Motor neuron (in vitro differentiated cells): ENCODE measurements at places on chromosomes 4 and X. TPM values are rescaled to one million over a fixed set of nuclear protein-coding genes. Genes with fewer than 3 reads are reported as not detected.
A peak's percentile ranks its signal among the peaks of the same experiment; 100 is the strongest.

DNA sequence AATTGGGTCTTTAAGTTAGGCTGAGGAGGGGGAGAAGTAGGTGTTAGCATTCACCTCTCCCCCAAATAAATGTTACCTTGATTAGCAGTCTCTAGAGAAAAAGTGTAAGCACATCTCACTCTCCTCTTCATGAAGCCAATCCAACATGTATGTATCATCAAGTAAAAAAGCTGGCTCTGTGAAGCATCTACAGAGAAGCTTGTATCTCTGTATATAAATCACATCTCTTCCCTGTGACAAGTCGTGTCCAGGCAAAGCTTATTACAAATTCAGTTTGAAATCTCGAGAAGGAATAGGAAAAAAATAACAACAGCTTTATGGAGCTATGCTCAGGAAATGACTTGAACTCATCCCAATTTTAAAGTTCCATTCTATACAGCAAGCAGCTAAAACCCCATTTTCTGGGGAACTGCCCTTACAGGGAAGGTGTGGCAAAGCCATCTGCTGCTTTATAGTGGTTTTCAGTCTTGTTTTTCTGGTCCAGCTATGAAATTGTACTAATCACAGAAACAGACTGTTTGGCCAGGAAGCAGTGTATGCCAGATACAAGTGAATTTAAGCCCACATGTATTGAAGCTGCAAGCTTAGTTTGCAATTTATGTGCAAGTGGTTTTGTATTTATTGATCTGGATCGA, 313.3 kb upstream of the NOCT start:
- ATAC-seq, result peak; percentile 57

DNA sequence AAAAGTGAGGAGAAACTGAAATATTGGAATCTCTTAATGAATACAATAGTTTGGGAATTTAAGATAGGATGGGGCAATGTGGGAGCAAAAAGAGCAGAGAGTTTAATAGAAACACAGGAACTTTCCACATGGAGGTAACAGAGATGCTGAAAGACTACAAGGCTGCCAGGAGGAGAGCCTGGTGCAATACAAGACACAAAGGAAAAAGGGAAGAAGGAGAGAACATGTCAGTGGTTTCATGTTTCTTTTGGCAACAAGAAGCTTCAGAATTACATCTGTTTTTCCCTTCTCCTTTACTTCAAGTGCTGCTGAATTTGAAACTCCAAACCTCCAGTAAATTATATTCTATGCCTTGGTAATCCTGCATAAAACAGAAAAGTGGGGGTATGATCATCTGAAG, 474.3 kb downstream of the FAT4 start:
- no peak for ATAC-seq

- no peak for ATAC-seq
These were observed 1716.3 kb downstream of the C4orf33 start for GRCh38 chr4:130812117-130812765.

GRCh38 chr4:150123796-150124677, 45.8 kb downstream of the DCLK2 start:
- peak; percentile 36 for ATAC-seq

Gene MAGEB3
- total RNA-seq, result 0.06 TPM in 1 of 2 replicates, not detected in the other

Gene SYP
- 67.2 and 70.0 TPM in 2 replicates for total RNA-seq

Gene GPRASP1
- 4.2 and 10.1 TPM in 2 replicates for total RNA-seq

Gene MTMR1
- 17.9 and 19.8 TPM in 2 replicates for total RNA-seq
